Placental pericyte (primary cell): ENCODE measurements at places on chromosomes 7 and 10. TPM values are rescaled to one million over a fixed set of nuclear protein-coding genes. Genes with fewer than 3 reads are reported as not detected.

PILRB gene
- total RNA-seq = 7.0 and 19.8 TPM in 2 replicates

LRRC18 gene
- not detected in 2 replicates for total RNA-seq

SH2D4B gene
- total RNA-seq = 0.22 and 0.29 TPM in 2 replicates

EPHB6 gene
- 2.4 and 26.8 TPM in 2 replicates for total RNA-seq

ADARB2 gene
- not detected in 2 replicates for total RNA-seq

C10orf53 gene
- not detected in 2 replicates for total RNA-seq

TMEM229A gene
- total RNA-seq = not detected in 2 replicates

PLAC9 gene
- total RNA-seq = 0.29 and 0.44 TPM in 2 replicates

TYW1B gene
- 1.7 and 4.8 TPM in 2 replicates for total RNA-seq

LIPK gene
- total RNA-seq = 0.29 TPM in 1 of 2 replicates, not detected in the other

SSMEM1 gene
- total RNA-seq = 0.22 TPM in 1 of 2 replicates, not detected in the other

NOM1 gene
- 11.2 and 25.9 TPM in 2 replicates for total RNA-seq

HMX3 gene
- not detected in 2 replicates for total RNA-seq

DNAAF5 gene
- total RNA-seq = 33.3 and 59.1 TPM in 2 replicates

PAX4 gene
- not detected in 2 replicates for total RNA-seq
